ENCODE measurements at places on chromosomes 6 and 20.

DNA sequence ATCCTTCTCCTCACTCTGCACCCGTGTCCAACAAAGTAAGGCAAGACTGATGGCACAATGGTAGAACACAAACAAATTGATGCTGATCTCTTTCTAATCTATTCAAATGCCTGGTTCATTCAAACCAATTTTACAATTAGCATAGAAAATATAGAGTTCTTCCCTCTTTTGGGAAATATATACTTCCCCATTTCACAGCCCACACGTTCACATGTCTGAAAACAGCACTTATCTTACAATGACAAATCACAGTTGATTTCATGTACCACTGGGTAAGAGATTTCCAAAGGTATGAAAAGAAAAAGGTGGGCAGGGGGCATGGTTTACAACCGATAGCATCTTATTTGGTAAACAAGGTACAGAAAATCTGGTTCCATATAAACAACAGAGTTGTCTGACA is 137.6 kb downstream of the RNGTT start:
- no peak for DNase-seq

GRCh38 chr6:107666084-107666980 is 157.8 kb downstream of the SCML4 start:
- no peak for DNase-seq

DNA sequence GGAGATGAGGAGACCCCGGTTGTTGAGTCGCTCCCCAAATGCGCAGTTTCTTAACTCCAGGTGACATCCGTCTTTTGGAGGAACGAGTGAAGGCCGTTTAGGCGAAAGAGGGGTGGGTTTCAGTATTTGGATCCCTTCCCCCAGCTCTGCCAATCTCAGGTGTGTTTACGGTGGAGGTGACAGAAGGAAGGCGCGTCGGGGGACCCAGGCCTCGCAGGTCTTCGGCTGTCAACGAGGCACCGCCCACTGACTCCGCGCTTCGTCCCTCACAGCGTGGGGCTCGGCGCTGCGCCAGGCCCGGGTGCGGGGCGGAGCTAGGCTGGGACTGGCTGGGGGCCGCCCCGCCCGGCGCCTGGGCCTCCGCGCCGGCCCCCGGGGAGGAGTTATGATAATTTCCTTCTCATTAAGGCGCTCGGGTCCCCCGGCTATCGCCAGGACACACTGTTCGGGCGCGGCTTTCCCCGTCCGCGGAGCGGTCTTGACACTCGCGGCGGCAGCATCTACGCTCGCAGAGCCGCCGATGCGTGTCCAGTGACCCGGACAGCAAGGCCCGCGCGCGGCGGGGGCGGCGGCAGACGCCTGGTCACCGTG is at the start of gene TFAP2C:
TFAP2C (plus strand) TSS at position 434 of the 591 bp plus-strand sequence. CDS start 239 bp downstream, outside the sequence.
- peak; percentile 83 for DNase-seq

DNA sequence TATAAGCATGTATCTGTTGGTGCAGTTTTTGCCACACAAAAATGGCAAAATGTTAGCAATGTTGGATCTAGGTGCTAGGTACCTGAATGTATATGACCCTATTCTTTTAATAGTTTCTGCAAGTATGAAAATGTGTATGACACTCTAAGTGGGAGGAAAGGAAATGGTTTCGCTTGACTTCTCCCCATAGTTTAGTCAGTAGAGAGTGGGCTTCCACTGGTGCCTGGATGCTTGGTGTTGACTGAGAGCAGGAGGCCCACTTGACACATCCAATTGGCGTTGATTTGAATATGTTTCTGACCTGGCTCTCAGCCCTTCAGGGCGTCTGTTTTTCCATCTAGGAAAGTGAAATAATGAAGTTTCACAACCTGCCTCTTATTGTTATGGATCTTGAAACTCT is 41.8 kb upstream of the GABRR1 start:
- no peak for DNase-seq

DNA sequence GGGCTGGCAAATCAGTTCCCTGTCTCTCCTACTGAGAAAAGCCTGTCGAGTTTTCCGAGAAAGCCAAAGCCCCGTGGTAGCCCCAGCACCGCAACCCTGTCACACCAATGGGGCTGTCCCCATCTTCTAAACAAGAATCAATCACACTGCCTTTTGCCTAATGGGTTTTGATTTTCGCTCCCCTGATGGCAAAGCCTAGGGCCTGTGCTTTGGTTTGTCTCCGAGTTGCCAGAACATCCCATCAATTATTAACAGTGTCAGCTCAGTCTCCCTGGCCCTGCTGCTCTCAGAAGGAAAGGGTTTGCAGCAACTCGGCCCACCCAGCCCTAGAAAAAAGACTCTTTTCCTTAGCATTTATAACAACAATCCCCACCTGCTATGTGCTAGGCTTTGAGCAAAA is 4.2 kb downstream of the KCNB1 start:
- peak; percentile 21 for DNase-seq

All from glutamatergic neuron (in vitro differentiated cells).